ENCODE measurements at places on chromosomes 1 and 21. TPM values are rescaled to one million over a fixed set of nuclear protein-coding genes. Genes with fewer than 3 reads are reported as not detected.

DISC1 gene
- 1.4 TPM for total RNA-seq

SYNC gene
- total RNA-seq = 18.8 TPM

CCDC27 gene
- total RNA-seq = not detected

BRDT gene
- total RNA-seq = not detected

RAB7B gene
- total RNA-seq = 7.2 TPM

HTR6 gene
- total RNA-seq = not detected

Data from tracheal epithelial cell (primary cell).